Neural crest cell (in vitro differentiated cells): ENCODE measurements at places on chromosomes 3 and 15. TPM values are rescaled to one million over a fixed set of nuclear protein-coding genes. Genes with fewer than 3 reads are reported as not detected.

Gene MYO1E
- 26.1 and 34.5 TPM in 2 replicates for total RNA-seq

Gene TWF2
- total RNA-seq = 30.7 and 31.7 TPM in 2 replicates

Gene RTP4
- total RNA-seq = not detected in 2 replicates

DNA sequence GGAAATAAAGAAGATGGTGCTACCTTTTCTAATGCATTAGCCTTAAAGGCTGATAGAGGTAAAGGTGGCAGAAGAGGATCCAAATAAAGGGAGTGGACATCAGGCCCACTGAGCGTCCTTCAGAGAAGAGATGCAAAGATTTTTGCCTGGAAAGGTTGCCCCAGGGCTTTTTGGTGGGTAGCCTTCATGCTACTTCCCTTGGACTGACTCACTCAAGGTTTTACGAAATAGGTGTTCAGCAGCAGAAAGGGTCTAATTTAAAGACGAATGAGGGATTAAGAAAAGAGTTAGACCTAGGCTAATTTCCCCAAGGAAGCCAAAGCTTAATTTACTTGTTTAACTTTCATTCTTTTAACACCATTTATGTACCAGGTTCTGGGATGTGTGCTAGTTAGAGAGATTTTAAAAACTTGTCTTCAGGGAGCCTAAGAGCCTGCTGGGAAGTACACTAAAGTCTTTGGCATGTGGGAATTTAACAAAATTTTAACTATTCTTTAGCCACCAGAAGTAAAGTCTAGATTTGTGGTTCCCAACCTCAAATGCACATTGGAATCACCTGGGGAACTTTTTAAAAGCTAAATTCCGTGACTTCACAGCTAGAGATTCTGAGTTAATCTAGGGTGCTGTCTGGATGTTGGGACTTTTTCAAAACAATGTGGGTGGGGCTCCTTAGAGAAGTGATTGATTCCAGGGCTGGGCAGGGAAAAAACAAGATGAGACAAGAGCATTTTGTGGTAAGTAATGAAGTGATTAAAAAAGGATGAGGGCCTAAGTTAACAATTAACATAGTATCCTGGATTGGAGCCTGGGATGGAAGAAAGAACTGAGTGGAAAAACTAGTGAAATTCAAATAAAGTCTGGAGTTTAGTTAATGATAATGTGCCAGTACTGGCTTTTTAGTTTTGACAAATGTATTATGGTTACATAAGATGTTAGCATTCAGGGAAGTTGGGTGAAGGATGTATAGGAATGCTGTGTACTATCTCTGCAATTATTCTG lies 3.4 kb downstream of the IL20RB start:
- no peaks in the 10 kb centered on the region for H3K27me3 ChIP-seq
- H3K4me3 ChIP-seq = no peak overlapping the region
- peaks cover 4% of the 10 kb centered on the region for H3K36me3 ChIP-seq
- H3K4me1 ChIP-seq = peaks cover 5% of the 10 kb centered on the region

- H3K4me1 ChIP-seq = peaks cover 36% of the 10 kb centered on the region
- peaks cover 17% of the 10 kb centered on the region for H3K36me3 ChIP-seq
- peak overlapping the region; percentile 41 for H3K27ac ChIP-seq
- H3K4me3 ChIP-seq = no peak overlapping the region
- DNase-seq = no peak
These were observed 4.2 kb downstream of the ZSCAN2 start for GRCh38 chr15:84604826-84605553.

Gene ANKRD34C
- total RNA-seq = not detected in 2 replicates

DNA sequence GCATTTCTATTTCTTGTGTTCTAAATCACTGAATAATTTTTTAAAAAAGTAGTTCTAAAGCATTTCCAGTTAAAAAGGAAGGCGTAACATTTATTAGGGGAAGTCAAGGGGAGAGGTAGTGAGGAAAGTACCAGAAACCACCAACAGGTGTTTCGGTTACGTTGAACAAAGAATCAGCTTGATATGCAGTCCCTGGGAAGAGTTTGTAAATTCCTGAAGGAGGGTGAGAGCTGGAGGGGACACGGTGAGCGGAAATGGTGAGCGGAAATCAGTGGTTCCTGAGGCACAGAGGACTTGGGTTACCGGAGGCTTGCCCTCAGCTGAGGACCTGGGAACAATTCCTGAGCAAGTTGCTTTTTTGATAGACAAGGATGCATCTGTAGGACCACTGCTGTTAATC lies 17.8 kb downstream of the MAP2K1 start:
- peak overlapping the region; percentile 27 for H3K4me3 ChIP-seq
- H3K27me3 ChIP-seq = no peaks in the 10 kb centered on the region
- no peak for DNase-seq
- H3K4me1 ChIP-seq = peaks cover 75% of the 10 kb centered on the region
- H3K27ac ChIP-seq = peak overlapping the region; percentile 48
- no peaks in the 10 kb centered on the region for H3K36me3 ChIP-seq

- H3K27me3 ChIP-seq = peaks cover 7% of the 10 kb centered on the region
- no peak for DNase-seq
- peak overlapping the region; percentile 8 for H3K27ac ChIP-seq
- H3K36me3 ChIP-seq = peaks cover 13% of the 10 kb centered on the region
- H3K4me3 ChIP-seq = peak overlapping the region; percentile 8
These were observed 11.3 kb downstream of the SELENOS start for GRCh38 chr15:101266034-101266433.

DNA sequence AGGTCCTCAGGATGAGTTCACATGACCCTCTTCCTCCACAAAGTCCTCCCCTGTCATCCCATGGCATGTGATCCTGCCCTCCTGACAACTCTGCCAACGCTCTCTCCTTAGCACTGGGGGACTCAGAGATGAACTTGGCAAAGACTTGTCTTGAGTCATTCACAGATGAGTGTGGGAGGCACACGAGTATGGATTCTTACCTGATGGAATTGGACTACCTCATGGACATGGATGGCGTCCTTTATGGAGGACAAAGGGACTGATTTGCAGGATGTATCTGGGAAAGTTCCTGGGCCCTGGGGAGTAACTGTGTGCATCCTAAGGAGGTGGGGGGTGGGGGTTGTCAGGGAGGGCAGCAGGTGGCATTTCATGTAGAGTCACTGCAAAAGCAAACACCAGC lies 38.2 kb upstream of the TOPBP1 start:
- H3K36me3 ChIP-seq = no peaks in the 10 kb centered on the region
- no peak overlapping the region for H3K27ac ChIP-seq
- H3K4me1 ChIP-seq = peaks cover 7% of the 10 kb centered on the region
- H3K27me3 ChIP-seq = peaks cover 7% of the 10 kb centered on the region
- H3K4me3 ChIP-seq = no peak overlapping the region
- DNase-seq = no peak

Gene ADCY5
- 2.2 and 2.8 TPM in 2 replicates for total RNA-seq

- DNase-seq = no peak
- H3K27ac ChIP-seq = peak overlapping the region; percentile 16
- H3K27me3 ChIP-seq = no peaks in the 10 kb centered on the region
- peaks cover 10% of the 10 kb centered on the region for H3K36me3 ChIP-seq
These were observed 21.8 kb downstream of the MAP2K5 start for GRCh38 chr15:67564021-67564967.

DNA sequence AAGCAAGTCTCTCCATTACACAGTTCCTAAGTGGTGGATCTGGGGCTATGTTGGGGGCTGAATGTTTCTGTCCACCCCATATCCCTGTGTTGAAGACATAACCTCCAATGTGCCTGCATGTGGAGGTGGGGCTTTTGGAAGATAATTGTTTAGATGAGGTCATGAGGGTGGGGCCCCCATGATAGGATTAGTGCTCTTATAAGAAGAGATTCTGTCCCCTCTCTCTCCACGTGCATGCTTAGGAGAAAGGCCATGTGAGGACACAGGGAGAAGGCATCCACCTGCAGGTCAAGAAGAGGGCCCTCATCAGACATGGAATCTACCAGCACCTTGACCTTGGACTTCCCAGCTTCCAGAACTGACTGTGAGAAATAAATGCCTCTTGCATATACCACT lies 231.0 kb upstream of the CHRNA7 start:
- H3K36me3 ChIP-seq = no peaks in the 10 kb centered on the region
- H3K27me3 ChIP-seq = no peaks in the 10 kb centered on the region
- H3K27ac ChIP-seq = no peak overlapping the region
- no peak overlapping the region for H3K4me3 ChIP-seq

Gene CD96
- not detected in 2 replicates for total RNA-seq

DNA sequence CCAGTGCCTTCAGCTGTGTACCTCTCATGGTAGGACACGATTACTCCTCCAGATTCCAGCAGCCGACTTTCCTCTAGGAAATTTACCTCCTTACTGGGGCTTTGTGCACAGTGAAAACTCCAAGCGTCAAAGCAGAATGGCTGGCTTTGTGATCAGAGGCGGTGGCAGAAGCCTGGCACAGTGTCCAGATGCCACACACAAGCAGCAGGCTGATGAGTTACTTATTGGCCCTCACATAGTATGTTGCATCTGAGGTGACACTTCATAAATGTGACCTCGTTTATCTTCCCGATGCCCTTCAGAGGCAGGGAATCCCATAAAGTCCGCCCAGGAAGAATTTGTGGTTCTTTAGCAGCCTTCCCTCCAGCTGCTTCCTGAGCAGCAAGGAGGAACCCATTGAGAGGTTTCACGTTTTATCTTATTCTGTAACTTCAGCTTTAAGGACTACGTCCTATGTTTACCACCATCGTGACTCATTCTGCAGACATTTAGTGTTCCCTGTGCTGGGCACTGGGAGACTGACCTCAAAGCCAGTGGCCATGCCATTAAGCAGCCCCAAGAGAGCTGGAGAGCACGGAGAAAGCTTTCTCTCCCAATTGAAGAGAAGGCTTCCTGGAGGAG lies 107.1 kb upstream of the C15orf61 start:
- H3K27me3 ChIP-seq = no peaks in the 10 kb centered on the region
- no peaks in the 10 kb centered on the region for H3K36me3 ChIP-seq
- DNase-seq = no peak
- H3K27ac ChIP-seq = peak overlapping the region; percentile 3
- H3K4me1 ChIP-seq = peaks cover 19% of the 10 kb centered on the region

Gene FAM174B
- 10.6 and 12.1 TPM in 2 replicates for total RNA-seq

Gene AHSG
- 0.30 TPM in 1 of 2 replicates, not detected in the other for total RNA-seq

DNA sequence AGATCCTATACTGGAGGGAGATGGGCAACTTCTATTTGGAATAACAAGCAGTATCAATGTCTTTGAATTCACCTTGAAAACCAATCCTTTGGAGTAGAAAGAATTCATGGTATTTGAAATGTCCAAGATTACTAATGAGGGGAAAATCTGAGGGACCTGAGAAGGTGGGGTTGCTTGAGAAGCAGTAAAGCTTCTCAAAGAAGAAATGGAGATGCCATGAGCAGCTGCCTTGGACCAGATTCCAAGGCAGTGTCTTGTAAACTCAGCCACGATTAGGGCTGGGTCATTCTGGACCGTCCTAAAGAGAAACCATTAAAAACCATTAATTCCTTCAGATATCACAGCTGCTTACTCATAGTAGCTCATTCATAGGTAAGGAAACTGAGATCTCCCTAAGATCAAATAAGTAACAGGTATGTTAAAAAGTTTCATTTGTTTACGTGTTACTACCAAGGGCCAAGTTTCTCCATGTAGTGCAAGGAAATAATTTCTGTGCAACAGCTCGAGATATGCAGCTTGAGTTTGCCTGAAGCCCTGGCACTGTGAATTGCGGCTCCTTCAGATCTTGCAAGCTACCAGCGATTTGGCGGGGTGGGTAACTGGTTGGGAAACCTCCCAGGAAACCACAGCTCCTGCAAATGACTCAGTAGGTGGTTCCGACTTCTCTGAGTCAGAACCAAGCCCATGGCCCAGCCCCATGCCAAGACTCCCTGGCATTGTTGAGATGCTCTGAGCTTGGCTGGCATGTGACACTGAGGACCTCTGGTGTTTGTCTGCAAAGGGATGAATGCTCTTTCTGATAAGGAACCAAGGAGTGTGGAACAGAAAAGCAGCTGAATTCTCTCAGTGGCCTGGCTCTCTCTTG lies 296.8 kb downstream of the RORA start:
- no peak for DNase-seq
- H3K4me3 ChIP-seq = no peak overlapping the region
- H3K27ac ChIP-seq = no peak overlapping the region
- peaks cover 2% of the 10 kb centered on the region for H3K36me3 ChIP-seq

GRCh38 chr3:151467069-151467468 lies 6.2 kb upstream of the IGSF10 start:
- H3K27me3 ChIP-seq = peaks cover 16% of the 10 kb centered on the region
- no peak for DNase-seq
- H3K4me1 ChIP-seq = no peaks in the 10 kb centered on the region

DNA sequence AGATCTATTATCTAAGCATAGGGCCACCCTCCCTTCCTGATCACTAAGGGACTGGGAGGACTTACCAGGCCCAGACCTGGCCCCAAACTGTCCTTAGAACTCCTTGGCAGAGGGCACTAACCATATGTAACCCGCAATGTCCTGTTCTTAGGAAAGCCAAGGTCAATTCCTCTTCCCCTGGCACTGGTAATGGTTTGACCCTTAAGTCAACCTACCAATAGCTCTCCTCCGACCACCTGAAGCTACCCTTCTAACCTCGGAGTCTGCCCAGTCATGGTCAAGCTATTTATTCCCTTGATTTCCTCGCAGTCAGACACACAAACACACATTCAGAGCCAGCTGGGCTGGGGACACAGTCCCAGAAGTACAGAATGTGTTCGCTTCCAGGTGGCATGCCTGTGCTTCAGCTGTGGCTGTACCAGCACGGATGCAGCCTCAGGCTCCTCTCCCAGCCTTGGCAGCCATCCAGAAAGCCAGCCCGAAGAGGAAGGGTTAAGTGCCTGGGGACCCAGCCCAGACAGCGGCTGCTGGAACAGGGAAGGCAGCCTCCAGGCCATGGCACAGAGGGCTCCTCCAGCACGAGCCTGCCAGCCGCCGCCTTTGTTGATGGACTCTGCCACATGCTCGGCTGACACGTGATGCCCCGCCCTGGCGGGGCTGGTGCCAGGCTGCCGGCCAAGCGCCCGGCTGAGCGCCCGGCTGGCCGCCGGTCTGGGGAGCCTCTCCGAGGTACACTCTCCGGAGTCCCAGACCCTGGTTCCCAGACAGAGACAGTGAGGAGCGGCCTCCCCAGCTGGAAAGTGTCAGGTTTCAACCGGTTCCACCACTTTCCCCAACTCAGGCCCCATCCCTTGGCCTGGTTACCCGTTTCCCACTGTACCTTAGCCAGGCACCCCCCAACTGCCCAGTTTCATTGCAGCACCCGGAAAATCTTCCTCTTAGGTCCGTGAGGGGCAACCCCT lies 5.5 kb downstream of the BMF start:
- peaks cover 2% of the 10 kb centered on the region for H3K27me3 ChIP-seq
- peaks cover 2% of the 10 kb centered on the region for H3K36me3 ChIP-seq
- no peak overlapping the region for H3K27ac ChIP-seq
- no peak for DNase-seq
- H3K4me3 ChIP-seq = no peak overlapping the region
- H3K4me1 ChIP-seq = peaks cover 79% of the 10 kb centered on the region

Gene GABRR3
- total RNA-seq = not detected in 2 replicates
